ENCODE measurements at places on chromosomes 1 and 21.
A peak's percentile ranks its signal among the peaks of the same experiment; 100 is the strongest.

DNA sequence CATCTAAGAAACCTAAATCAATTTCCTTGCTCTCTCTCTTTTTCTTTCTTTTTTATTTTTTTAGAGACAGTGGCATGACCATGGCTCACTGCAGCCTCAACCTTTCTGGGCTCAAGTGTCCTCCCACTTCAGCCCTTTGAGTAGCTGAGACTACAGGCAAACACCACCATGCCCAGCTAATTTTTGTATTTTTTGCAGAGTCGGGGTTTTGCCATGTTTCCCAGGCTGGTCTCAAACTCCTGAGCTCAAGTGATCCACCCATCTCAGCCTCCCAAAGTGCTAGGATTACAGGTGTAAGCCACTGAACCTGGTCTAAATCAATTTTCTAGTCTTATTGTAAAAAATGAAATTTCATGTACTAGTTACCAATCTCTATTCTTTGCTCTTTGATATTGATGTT, 108.9 kb downstream of the LHX8 start:
- no peak for DNase-seq

GRCh38 chr1:222976453-222976852, 161.6 kb downstream of the DISP1 start:
- no peak for DNase-seq

GRCh38 chr1:201008666-201009360, 14.7 kb downstream of the KIF21B start:
- no peak for DNase-seq

GRCh38 chr1:116817582-116818064, 63.4 kb downstream of the CD2 start:
- DNase-seq, result peak; percentile 86

DNA sequence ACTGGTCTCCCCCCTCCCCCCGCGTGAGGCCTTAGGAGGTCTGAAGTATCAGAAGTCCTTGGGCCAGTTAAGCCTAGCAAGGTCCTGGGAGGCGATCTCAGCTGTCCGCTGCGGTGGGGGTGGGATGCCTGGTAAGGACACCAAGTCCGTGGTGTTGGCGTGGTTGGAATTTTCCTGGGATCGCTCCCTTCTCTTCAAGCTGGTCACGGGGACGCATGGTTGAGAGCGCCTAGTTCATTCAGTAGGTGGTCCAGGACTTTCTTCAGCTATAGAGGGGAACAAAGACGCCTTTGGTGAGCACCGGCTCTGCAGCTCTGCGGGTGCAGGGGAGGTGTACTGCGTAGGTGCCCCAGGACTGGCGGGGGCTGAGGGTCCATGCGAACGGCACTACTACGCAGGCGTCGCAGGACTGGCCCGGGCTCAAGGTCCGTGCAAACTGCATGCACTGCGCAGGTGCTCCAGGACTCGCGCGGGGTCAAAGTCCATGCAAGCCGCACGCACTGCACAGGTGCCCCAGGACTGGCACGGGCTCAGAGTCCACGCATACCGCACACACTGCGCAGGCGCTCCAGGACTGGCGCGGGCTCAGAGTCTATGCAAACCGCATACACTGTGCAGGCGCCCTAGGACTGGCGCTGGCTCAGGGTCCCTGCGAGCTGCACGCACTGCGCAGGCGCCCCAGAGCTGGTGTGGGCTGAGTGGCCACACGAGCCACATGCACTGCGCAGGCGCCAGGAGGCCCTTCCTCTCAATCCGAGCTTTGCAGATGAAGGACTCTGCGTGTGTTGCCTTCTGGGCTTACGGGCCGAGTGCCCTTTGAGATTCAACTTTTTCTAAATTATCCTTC, 36.6 kb upstream of the HMGN1 start:
- peak; percentile 32 for DNase-seq

DNA sequence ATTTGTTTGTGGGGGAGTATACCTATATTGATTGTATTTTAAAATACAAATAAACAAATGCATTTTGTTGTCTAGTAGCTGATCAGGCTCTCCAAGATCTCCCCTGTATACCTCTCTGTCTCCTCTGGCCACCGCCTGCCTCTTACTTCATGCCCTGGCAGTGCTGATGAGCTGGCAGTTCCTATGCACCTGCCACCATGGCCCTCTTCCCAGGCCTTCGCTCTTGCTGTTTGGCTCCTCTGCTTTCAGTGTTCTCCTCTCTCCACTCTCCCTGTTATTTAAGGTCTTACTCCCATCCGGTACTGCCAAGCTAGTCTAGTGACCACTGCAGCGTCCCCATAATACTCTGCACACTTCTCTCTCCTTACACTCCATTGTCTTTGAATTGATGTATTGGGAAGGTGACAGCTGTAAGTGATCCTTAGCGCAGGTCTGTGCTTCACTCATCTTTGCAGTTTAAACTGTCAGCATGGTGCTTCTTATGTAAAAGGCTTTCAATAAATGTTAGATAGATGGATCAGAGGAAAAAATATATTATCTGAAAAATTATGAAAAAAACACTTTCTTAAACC, 88.1 kb upstream of the ATP1A1 start:
- DNase-seq, result no peak

- no peak for DNase-seq
Observed at GRCh38 chr1:187517546-187517945, 688.8 kb downstream of the PLA2G4A start.

- DNase-seq, result no peak
Observed at GRCh38 chr1:70948396-70949017, 99.1 kb downstream of the PTGER3 start.

GRCh38 chr1:1178794-1179331, 5.2 kb downstream of the TTLL10 start:
- no peak for DNase-seq

DNA sequence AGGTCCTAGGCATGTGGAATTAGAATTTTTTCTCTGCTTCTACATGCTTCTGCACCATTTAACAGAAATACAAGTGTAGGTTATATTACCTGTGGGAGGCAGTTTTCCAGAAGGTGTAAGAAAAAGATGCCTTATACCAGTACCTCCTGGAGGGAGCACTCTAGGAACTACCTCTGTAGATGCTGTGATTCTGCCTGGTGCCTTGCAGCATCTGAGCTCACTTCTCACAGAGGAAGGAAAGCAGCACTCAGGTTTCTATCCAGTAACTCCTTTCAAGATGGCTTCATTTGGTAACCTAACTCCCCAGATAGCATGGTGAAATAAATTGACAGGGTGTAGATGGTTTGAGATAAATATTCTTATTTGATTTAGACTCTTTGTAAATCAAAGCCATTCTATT, 50.3 kb downstream of the GIPC2 start:
- DNase-seq, result no peak

DNA sequence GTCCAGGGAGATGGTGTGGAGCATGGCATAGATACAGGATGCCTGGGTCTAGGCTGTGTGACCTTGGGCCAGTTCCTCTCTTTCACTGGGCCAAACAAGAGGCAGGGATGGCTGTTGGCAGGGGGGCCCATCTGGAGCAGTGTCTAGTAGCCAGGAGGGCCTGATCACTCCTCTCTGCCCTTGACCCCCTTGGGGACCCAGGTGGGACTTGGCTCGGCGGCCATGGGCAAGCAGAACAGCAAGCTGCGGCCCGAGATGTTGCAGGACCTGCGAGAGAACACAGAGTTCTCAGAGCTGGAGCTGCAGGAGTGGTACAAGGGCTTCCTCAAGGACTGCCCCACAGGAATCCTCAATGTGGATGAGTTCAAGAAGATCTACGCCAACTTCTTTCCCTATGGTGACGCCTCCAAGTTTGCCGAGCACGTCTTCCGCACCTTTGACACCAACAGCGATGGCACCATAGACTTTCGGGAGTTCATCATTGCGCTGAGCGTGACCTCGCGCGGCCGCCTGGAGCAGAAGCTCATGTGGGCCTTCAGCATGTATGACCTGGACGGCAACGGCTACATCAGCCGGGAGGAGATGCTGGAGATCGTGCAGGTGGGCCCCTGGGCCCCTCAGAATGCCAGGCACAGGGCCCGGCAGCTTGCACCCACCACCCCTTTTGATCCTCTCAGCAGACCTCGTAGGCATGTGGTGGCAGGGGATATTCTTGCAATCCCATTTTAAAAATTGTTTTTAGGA, 2.6 kb downstream of the HPCA start:
- no peak for DNase-seq

DNA sequence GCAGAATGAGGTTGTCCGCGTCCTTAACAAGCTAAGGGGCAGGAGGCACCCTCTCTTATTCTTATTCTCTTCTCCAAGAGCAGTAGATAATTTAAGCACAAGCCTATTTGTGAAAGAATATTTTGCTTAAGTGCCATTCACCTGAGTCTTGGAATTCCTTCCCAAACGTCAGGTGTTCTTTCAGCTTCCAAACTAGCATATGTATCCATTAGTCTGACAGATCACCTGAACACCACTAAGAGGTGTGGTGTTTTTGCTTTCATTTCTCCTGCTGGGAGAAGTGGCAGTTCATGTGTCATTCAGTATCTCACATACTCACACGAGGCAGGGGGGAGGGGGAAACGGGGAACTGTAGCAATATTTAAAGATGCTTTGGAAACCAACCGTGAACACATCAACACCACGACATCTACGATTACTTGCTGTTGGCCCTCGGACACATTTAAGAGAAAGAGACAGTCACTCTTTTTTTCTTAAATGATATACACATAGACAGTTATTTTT, 45.5 kb upstream of the RBM15 start:
- no peak for DNase-seq

DNA sequence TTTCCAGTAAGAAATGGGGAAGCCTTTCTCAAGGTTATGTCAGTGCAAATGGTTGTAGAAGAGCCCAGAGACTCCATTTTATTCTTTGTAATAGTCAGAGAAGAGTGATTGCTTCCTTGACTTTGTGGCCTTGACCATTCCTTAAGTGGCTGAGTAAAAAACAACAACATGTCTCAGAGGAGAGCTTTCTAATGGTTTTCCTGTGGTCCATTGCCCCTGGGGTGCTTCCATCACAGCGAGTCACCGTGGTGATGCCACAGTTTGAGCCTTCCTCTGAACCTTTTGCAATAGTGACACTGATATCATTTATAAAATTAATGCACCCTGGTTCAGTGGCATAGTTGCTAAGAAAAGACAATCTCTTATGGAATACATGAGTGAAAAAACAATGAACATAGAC, 38.6 kb downstream of the PAPPA2 start:
- no peak for DNase-seq

- no peak for DNase-seq
Observed at GRCh38 chr1:163999131-163999530, 559.9 kb upstream of the PBX1 start.

- DNase-seq, result no peak
Observed at GRCh38 chr1:225627304-225627947, 25.5 kb downstream of the ENAH start.

GRCh38 chr1:226799634-226800281, 60.7 kb upstream of the ITPKB start:
- DNase-seq, result no peak

DNA sequence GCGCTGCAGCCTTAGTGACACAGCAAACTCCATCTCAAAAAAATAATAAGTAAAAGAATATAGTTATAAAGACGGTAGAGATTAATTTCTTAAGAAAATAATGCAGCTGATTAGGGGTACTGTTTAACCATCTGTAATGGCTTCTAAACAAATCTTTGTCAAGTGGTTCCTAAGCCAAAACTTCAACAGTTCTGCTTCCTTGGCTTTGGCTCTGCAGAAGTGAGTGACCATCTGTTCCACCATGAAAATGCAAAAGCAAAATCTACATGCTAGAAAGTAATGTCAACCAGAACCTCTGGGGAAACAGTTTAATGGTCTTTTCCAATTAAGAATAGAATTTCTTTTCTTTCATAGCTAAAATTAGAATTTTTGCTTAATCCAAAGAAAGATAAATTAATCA, 8.3 kb upstream of the SH2D5 start:
- no peak for DNase-seq

DNA sequence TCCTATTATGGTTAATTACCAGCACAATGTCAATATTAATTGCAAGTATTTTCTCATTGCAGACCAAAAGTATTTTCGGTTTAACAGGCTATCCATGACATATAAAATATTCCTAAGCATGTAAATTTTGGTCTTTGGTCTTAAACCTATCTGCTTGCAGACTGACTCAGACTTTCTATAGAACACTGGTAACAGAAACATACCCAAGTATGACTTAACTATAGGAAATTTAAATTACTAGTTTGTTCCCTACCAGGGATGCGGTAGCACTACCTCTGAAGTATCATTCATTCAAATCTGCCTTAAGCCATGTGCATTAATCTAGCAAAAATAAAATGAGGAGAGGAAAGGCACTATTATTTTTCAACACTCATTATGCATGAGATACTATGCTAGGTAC, 2.9 kb downstream of the TAF1A start:
- no peak for DNase-seq

- DNase-seq, result no peak
Observed at GRCh38 chr1:3352952-3353331, 101.5 kb upstream of the ARHGEF16 start.

- DNase-seq, result no peak
Observed at GRCh38 chr1:167905671-167906070, 8.3 kb downstream of the ADCY10 start.

GRCh38 chr1:117660271-117660965, 54.6 kb downstream of the TENT5C start:
- no peak for DNase-seq

- DNase-seq, result no peak
Observed at GRCh38 chr1:46288485-46289133, 14.8 kb downstream of the LRRC41 start.

DNA sequence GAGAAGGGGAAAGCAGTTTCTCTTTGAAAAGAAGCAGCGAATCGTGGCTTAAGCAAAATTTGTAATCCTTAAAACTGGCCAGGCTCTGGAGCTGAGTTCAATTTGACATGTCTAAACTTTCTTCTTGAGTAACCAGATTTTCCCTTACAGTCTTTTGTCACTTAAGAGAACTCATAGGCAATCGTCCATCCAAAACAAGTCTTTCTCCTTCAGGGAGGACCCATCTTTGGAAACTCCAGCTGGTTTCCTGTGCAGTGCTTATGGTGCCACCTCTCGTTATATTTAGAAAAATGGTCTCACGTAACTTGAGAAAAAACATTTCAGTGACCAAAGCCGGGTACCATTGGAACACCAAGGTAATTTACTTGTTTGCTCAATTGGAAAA, 1.8 kb upstream of the PTTG1IP start:
- peak; percentile 55 for DNase-seq

- DNase-seq, result no peak
Observed at GRCh38 chr1:53625049-53625448, 113.9 kb downstream of the GLIS1 start.

DNA sequence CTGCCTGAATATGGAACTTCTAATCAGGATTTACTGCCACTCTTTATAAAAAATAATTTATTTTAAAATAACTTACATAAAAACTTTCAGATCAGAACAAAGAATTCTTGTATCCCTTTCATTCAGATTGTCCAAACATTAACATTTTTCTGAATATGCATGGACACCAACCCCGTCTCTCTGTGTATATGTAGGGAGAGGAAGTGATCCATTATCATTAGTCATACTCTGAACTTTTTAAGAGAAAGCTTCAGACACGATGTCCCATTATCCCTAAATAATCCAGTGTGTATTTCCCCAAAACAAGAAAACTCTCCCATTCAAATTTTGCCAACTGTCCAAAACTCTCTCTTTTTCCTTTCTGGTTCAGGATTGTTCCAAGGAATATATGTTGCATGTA, 122.3 kb upstream of the CXADR start:
- DNase-seq, result no peak

DNA sequence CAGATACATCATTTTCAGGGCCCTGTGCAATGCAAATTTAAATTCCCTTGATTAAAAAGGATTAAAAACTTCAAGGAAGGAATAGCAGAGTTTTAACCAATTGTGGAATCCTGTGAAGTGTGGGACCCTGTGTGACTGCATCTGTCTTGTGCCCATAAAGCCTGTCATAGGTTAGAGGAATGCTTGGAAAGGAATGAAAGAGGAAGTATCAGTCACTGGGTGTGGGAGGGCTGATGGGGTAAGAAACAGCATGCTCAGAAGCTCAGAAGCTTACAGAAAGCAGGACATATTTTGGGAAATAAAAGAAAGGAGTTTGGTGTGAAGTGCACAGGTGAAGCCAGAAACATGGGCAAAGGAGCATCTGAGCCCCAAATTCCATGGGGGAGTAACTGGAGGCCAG, 150.8 kb upstream of the ETV3 start:
- no peak for DNase-seq

Data from CD4-positive, alpha-beta T cell treated with Interleukin-2 at 100 ng/mL for 4 hours (primary cell).